ENCODE measurements at places on chromosomes 12 and 14. TPM values are rescaled to one million over a fixed set of nuclear protein-coding genes. Genes with fewer than 3 reads are reported as not detected.

- DNase-seq, result no peak
These were observed 1.2 kb downstream of the REM2 start for GRCh38 chr14:22884076-22884737.

DNA sequence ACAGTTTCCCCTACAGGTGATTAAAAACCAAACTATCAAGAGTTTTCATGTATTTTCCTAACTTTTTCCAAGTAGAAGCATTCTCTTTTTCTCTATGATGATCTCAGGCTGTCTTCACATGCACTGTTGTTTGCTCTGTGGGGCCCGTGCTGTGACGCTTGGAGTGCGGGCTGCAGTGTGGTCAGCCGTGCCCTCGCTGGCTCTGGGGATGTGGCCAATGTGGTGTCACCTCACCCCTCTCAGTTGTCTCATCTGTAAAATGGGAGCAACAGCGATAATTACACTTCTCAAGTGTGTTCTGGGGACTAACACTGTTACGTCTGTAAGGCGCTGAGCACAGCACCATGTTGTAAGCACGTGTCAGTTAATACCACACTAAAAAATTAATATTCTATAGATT, 28.6 kb downstream of the DDX51 start:
- DNase-seq, result no peak

DNA sequence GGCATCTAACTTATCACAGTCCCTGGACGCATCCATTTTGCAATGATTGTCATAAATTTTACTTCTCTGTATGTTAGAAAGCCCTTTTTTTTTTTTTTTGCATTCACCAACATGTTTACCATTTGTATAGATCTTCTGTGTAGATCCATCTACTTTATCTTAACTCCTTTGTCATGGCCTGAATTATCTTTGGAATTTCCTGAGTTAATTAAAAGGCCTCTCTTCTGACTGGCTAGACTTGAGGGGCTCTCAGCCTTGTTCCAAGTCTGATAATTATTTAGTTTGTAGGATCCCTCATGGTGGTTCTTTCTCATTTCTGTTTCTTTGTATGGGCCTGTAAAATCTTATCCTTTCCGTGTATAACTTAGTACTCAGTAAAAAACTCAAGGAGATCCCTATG, 387.0 kb downstream of the C12orf50 start:
- no peak for DNase-seq

GRCh38 chr14:87687420-87687819, 305.6 kb downstream of the GALC start:
- DNase-seq, result no peak

- no peak for DNase-seq
These were observed 2.0 kb downstream of the MGP start for GRCh38 chr12:14883686-14884085.

DNA sequence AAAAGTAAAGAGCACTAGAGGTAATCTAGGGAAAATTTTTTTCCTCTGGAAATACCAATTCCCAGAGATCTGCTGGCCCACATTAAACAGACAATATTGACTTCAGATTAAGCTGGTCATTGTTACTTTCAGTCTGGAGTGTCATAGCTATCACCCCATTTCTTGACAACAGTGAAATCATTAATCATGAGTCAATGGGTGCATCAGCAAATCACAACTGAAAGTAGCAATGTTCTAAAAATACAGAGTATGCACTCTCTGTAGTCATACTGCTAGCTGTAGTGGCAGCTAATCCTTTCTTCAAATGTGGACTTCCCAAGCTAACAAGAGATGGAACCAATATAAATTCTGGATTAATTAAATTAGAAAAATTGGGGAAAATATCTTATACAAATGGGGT, 129.9 kb downstream of the CPNE8 start:
- no peak for DNase-seq

GRCh38 chr14:70045844-70046535, 142.8 kb downstream of the SLC8A3 start:
- peak; percentile 82 for DNase-seq

GRCh38 chr14:57068511-57068910, 200.2 kb downstream of the EXOC5 start:
- no peak for DNase-seq

- no peak for DNase-seq
These were observed 803.5 kb downstream of the FLRT2 start for GRCh38 chr14:86333493-86333892.

- no peak for DNase-seq
These were observed 12.1 kb upstream of the ANO6 start for GRCh38 chr12:45203767-45204166.

GRCh38 chr14:54343272-54344121, 53.3 kb upstream of the CDKN3 start:
- peak; percentile 78 for DNase-seq

GRCh38 chr14:59362513-59362912, 102.7 kb downstream of the GPR135 start:
- DNase-seq, result peak; percentile 83

DNA sequence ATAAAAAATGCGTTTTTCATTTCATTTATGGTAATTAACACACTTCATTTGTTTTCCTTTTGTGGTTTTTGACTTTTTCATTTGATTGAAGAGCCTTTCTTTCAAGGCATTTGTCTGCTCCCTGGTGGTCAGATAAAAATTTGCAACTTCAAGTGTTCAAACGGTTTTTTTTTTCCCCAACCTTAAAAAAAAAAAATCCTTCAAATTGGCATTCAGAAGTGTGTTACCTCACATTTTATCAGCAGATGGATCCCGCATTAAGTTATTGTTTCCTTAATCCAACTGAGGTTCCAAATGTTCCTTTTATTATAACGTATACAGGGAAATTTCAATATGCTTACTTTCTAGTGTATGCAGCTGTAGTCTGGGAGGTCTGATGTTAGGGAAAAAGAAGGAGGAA, 47.2 kb downstream of the MYF5 start:
- peak; percentile 60 for DNase-seq

- no peak for DNase-seq
These were observed 5.9 kb upstream of the CCDC91 start for GRCh38 chr12:28184375-28184774.

The TCL1B gene
- total RNA-seq, result not detected

The SSTR1 gene
- 0.23 TPM for total RNA-seq

- DNase-seq, result no peak
These were observed 84.0 kb upstream of the GPR68 start for GRCh38 chr14:91328313-91329050.

The TESPA1 gene
- not detected for total RNA-seq

The TPPP2 gene
- not detected for total RNA-seq

DNA sequence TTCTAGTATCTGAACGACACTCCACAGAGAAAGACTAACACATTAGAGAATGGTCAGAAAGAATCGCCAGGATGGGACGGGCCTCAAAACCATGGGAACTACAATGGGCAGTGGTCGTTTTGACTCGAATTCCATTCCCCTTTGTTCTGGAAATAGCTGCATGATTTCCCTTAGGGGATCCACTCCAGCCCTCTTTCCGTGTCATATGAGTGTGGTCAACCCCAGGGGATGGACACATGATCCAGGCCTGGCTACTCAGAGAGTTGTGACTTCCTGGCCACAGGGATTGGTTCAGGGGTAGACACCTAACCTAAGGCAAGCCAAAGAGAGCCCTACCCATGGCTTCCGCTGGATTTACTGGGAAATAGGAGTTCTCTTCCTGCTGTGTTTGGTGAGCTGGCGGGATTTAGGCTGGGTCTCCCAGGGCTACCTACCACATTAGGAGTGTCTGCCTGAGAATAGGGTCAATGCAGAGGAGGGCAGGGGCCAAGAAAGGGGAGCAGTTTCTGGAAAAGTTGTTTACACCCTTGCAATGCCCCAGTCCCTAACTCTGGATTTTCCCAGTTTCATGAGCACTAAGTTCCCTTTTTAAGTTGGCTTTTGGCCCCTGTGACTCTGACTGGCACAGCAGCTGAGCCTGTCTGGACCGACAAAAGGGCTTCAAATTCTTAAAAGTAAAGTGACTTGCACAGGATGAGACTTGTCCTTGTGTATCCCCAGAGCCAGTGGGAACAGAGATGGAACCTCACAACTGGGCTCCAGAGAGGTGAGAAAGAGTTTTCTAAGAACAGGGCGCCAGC, 28.1 kb upstream of the GPATCH2L start:
- no peak for DNase-seq

The HSPB8 gene
- 11.4 TPM for total RNA-seq

- no peak for DNase-seq
These were observed 25.8 kb downstream of the GPR135 start for GRCh38 chr14:59439256-59439965.

DNA sequence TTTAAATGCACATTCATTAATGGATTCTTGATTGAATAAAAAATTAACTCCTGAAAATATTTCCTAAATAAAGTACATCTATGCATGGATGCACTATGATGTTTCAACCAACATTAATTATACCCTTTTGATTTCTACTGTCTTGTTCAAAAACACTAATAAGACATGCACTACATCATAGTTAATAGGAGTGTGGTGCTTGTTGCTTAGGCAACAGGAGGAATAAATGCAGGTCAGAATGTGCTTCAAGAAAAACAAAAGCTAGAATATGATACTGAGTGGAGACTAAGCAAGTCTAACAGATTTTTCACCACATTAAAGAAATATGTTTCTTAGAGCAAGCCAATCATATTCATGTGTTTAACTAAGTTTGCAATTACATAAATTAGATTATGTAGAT, 495.8 kb upstream of the GARIN6 start:
- no peak for DNase-seq

DNA sequence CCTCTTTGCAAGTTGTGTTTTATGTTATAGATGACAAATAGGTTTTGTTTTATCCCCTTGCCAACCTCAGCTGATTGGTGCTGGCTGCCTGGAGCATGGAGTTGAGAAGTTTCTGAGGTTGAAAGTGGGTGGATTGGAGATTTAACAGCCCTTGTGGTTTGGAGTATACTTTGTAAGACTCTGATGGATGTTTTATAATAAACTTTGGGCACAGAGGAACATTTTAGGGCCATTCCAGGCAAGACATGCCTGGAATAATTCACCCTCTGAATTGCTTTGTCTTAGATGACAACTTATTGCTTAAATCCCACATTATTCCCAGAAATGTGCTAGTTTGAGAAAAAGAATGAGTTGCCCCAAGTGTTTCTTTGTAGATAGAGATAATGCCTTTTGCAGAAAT, 158.9 kb downstream of the SLC5A8 start:
- no peak for DNase-seq

DNA sequence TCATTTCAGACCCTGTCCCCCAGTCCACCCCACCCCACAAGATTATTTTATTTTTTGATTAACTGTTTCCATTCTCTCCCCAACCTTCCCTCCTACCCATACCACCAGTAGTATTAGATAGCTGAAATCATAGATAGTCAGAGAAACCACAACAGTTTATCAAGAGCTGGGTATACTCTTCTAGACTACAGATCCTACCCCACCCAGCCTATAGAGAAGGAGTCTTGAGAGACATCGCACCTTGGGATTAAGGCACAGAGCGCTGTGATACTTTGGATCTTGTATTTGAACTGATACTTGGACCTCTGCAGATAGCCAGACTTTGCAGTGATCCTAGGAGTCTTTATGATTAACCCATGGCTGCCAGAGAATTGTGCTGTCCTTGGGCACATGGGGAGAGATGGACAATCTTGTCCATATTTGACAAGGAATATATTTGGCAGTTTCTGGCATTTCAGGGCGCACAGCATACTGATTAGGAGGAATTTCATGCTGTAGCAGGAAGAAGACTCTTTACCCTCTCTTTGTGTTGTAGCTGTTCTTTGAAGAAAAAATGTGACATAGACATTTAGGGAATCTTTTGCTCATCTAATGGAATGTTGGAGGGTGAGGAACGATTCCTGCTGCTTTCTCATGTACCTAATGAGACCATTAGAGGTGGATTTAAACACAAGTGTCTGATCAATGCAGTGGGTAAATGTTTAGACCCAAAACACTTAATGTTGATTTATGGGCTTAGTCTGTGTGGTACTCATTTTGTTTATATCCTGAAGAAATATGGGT, 982 bp downstream of the RBMS2 start:
- DNase-seq, result peak; percentile 27

The MGP gene
- 2.1 TPM for total RNA-seq

The GLS2 gene
- total RNA-seq, result 7.3 TPM

The NABP2 gene
- total RNA-seq, result 91.6 TPM

The SYNDIG1L gene
- total RNA-seq, result not detected

- DNase-seq, result no peak
These were observed 43.6 kb upstream of the APPL2 start for GRCh38 chr12:105279460-105280056.

The SRRM4 gene
- under 0.01 TPM for total RNA-seq

The MYBPC1 gene
- not detected for total RNA-seq

The COCH gene
- total RNA-seq, result 4.2 TPM

The NELL2 gene
- total RNA-seq, result 0.80 TPM

DNA sequence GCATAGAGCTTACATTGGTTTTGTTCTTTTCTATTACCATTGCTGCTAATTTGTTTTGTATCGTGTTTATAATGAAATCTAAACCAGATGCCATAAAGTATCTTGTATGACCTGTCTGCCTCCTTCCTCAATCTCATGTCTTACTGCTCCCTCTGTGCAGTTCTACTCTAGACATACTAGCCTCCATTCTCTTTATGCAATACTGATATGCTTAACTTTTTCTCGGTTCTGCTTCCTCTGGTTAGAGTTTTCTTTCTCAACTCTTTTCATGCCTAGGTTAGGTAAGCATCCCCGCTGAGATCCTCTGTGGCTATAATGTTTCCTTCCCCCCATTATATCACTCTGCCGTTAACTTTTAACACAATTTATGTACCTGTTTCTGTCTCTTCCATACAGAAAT, 852.3 kb downstream of the TRHDE start:
- no peak for DNase-seq

GRCh38 chr14:60487211-60487610, 1.3 kb upstream of the C14orf39 start:
- no peak for DNase-seq

DNA sequence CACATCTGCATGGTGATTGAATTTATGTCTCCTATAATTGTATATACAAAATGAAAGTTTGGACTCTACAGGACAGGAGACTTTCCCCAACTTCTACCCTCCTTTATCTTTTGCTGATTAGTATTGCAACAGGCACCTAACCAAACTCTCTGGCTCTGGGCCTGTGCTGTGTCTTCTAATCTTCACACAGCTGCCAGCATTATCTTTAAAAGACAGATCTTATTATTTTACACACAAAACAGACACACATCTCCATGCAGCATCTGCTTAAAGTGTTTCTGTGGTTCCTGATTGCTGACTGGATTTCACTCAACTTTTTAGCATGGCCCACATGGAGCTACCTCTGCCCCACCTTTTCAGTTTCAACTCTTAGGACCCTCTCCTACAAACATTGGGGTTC, 154.9 kb upstream of the PELI2 start:
- DNase-seq, result no peak

The TSPAN9 gene
- total RNA-seq, result 5.1 TPM

The TMEM52B gene
- not detected for total RNA-seq

GRCh38 chr12:49121047-49121696, 10.0 kb downstream of the TUBA1B start:
- peak; percentile 79 for DNase-seq

DNA sequence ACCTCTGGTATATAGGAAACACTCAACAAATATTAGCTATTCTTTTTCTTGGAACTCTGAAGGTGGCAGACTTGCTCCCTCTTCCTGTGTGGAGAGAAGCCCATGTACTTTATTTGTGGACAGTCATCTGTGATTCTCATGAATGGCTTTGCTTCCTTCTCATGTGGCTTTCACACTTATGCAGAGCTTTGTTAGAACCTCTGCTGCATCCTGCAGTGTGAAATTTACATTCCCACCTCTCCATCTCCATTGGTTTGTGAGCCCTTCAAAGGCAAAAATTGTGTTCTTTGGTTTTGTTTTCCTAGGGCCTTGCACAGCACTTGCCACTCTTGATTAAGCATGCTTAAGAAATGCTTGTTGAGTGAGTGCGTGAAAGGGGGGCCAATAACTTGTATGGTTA, 51.9 kb downstream of the BICD1 start:
- DNase-seq, result no peak
